Smooth muscle cell of the pulmonary artery (primary cell): ENCODE measurements at places on chromosomes 5 and 9. TPM values are rescaled to one million over a fixed set of nuclear protein-coding genes. Genes with fewer than 3 reads are reported as not detected.

AQP7 gene
- 0.13 TPM in 1 of 2 replicates, not detected in the other for total RNA-seq

CORO2A gene
- 0.26 and 0.73 TPM in 2 replicates for total RNA-seq

CCL27 gene
- 0.17 TPM in 1 of 2 replicates, not detected in the other for total RNA-seq

PCDHGA4 gene
- total RNA-seq = 11.6 and 16.9 TPM in 2 replicates

INSL4 gene
- not detected in 2 replicates for total RNA-seq

SPACA9 gene
- 4.0 and 5.7 TPM in 2 replicates for total RNA-seq

GPRIN1 gene
- total RNA-seq = 2.1 and 2.9 TPM in 2 replicates

SLC6A18 gene
- total RNA-seq = not detected in 2 replicates

PCDHA11 gene
- total RNA-seq = 0.23 and 0.33 TPM in 2 replicates

CATSPER3 gene
- total RNA-seq = 0.10 and 0.13 TPM in 2 replicates

CCDC171 gene
- total RNA-seq = 2.2 and 2.4 TPM in 2 replicates

ADRA1B gene
- total RNA-seq = 0.26 and 0.43 TPM in 2 replicates
